ENCODE measurements at places on chromosomes 6 and 20.

DNA sequence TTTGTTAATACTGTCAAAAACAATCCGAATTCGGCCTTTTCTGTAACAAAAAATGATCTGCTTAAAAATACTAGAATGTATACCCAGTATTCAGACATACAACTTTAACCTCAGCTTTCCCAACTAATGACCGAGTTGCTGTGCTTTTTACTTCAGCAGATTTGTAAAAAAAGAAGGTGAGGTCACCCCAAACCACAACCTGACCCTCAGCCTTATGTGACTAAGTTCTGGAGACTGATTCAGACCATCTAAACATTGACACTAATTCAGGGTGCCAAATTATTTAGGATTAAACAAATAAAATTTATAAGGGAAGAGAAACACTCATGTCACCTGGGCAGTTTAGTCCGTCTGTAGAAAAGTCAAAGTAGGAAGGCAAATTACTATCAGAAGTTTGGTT is 7.7 kb downstream of the CCN6 start:
- DNase-seq, result no peak

GRCh38 chr6:2448826-2449571 is 203.6 kb upstream of the GMDS start:
- DNase-seq, result no peak

DNA sequence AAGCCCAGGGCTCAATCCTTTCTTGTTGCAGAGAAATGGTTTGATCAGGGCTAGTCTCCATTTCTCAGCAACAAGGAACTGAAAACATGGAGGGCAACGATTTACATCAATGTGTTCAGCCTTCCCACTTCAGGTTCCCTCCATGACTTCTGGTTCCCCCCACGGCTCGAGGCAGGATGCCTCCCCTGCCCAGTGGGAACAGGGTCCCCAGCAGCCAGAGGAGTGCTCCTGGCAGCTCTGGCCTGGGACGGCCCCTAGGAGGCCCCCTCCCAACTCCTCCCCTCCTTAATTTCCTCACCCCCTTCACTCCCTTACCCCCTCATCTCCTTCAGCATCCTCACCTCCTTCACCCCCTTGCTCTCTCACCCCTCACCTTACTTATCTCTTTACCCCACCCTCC is 283.8 kb downstream of the CDC5L start:
- no peak for DNase-seq

GRCh38 chr6:12110523-12111362 is 98.6 kb downstream of the HIVEP1 start:
- DNase-seq, result no peak

- no peak for DNase-seq
These were observed 22.8 kb upstream of the RAB22A start for GRCh38 chr20:58286729-58287128.

GRCh38 chr20:14375416-14375985 is 38.1 kb upstream of the FLRT3 start:
- DNase-seq, result no peak

GRCh38 chr20:49986049-49986448 is 3.3 kb downstream of the SNAI1 start:
- no peak for DNase-seq

GRCh38 chr20:19993958-19994669 is 23.0 kb upstream of the NAA20 start:
- no peak for DNase-seq

GRCh38 chr6:42185597-42185996 is 9.2 kb downstream of the GUCA1B start:
- no peak for DNase-seq

- no peak for DNase-seq
These were observed 2.7 kb upstream of the SIRPG start for GRCh38 chr20:1660246-1660645.

GRCh38 chr6:169850154-169850553 is 98.7 kb downstream of the ERMARD start:
- no peak for DNase-seq

GRCh38 chr20:43583982-43584432 is 6.7 kb upstream of the IFT52 start:
- DNase-seq, result peak; percentile 79

DNA sequence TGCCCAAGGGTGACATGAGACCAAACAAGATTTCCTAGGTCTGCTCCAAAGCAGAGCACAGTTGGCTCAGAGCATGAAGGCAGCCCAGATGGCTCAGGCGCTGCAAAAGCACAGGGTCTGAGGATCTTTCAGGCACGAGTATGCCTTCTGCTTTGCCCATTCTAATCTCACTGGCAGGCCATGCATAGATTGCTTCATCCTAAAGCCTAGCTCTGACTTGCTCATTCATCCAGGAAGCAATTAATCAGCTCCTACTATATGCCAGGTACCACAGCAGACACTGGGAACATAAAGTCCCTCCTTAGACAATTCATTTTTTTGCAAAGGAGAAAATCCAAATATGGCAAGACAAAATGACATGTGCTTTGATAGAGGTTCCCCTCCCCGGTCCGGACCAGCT is 31.2 kb downstream of the GPLD1 start:
- no peak for DNase-seq

Measured in dorsolateral prefrontal cortex (tissue), 122 donors.